ENCODE measurements at places on chromosomes 13 and 19.

DNA sequence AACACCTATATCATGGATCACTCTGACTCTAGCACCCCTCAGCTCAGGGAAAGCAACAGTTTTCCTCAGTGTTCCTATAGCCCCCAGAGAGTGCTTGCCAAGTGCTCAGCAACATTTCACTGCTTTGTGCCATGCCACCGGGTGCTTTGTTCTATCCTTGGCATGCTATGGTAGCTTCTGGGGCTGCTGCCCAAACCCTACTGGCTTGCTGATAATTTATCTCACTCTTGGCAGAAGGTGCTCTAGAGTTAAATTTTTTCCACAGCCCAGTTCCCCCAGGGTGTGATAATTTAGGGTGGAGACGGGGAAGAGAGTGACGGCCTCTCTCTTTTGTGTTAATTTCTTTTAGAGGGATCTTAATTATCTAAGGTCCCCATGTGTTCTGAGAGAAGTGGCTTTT is 12.6 kb upstream of the CSNK1A1L start:
- DNase-seq: no peak

- DNase-seq: no peak
These were observed 378.9 kb downstream of the DLEU7 start for GRCh38 chr13:50464349-50465251.

- no peak for DNase-seq
These were observed 78.9 kb upstream of the OLFM4 start for GRCh38 chr13:52949742-52950141.

DNA sequence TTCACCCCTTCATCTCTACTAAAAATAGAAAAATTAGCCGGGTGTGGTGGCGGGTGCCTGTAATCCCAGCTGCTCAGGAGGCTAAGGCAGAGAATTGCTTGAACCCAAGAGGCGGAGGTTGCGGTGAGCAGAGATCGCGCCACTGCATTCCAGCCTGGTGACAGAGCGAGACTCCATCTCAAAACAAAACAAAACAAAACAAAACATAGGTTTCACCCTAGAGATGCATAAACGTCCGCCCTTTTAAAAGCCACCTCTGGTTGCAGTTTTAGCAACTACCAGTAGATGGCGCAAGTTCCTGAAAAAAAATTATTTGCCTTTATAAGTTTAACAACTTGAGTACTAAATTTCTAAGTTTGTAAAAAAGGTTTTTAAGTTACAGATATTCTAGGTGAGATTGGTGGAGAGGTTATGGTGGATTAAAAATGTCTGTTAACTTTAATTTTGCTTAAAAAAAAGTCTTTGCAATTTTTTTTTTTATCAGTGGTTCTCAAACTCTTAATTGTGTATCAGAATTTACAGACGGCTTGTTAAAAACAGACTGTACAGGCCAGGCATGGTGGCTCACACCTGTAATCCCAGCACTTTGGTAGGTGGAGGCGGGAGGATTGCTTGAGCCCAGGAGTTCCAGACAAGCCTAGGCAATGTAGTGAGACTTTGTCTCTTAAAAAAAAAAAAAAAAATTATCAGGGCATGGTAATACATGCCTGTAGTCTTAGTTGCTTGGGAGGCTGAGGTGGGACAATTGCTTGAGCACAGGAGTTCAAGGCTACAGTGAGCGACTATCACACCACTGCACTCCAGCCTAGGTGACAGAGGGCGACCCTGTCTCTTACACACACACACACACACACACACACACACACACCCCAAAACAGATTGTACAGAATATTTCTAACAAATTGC is 42.1 kb downstream of the NAA16 start:
- DNase-seq: no peak

- DNase-seq: no peak
These were observed 50.3 kb downstream of the ABCC4 start for GRCh38 chr13:95250961-95251360.

DNA sequence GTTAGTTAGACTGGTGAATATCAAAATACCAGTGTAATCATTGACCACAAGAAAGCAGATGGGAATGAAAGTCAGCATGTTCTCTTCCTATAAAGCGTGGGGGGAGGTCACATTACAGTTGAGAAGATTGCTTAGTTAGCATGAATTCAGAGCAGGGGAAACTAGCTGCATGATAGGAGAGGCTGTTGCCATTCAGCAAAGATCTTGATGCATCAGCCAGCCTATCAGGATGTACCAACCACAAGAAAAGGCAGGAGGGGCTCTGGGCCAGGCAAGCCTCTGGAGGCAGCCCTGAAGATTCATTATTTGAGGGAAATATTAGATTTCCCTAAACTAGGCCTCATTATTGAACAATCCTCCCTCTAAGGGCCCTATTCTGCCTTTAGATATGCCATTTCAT is 5.0 kb upstream of the MTMR6 start:
- no peak for DNase-seq

DNA sequence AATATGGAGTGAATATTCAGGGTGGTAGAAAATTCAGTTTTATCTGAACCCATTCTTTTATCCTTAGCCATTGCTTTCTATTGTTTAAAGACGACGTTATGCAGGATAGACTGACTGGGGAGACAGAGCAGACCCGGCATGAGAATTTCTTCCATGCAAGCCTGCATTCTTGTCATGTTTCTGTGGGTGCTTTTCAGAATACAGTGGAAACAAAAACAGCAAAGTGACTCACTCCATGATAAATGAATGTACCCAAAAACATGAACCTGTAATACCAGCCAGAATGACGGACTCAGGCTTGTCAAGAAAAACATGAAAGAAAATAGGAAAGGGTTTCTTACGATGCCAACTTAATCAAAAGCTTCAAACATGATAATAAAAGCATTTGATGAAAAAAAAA is 924.0 kb downstream of the EFNB2 start:
- no peak for DNase-seq

- DNase-seq: no peak
These were observed 136.3 kb upstream of the VSTM2B start for GRCh38 chr19:29389495-29389894.

DNA sequence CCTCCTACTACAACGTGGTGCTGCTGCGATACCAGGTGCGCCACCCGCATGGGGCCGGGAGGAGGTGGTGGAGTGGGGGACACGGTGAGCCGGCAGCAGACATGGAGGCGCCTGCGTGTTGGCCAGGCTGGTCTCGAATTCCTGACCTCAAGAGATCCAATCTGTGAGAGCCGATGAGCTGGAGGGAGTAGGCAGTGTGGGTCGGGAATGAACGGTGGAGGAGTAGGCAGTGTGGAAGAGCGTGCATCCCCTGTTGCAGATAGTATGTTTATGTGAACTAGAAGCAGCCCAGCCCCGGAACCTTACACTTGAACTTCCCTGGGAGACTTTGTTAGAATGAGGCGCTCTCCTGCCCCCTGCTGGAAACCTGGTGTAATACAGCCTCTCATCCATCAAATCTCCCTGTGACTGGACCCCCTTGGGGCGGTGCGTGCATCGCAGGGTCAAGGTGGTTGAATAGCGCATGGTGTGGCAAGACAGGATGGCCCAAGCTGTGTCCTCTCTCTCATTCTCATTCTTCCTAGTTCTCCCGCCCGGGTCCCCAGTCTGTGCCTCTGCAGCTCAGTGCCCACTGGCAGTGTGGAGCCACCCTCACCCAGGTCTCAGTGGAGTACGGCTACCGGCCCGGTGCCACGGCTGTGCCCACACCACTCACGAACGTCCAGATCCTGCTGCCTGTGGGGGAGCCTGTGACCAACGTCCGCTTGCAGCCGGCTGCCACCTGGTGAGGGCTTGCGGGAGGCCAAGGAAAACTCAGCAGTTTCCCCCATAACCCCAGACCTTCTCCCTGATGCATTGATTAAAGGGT is 10.5 kb upstream of the B3GNT3 start:
- DNase-seq: peak; percentile 20

GRCh38 chr13:33624740-33625139 is 193.2 kb upstream of the RFC3 start:
- no peak for DNase-seq

DNA sequence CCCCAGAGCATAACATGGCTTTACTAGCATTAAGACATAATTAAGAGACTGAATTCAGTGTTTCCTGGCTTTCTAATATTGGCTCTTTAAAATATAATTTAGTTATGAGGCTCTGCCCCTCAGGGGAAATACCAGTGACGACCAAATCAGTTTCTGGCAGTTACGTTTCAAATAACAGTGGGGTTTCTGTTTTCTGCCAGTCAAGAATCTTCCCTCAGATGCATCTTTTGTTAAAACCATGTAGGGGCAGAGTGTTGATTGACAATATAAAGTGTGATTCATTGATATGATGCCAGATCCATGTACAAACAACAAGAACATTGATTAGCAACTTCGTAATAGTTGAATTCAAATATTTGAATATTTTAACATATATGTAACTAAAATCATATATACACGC is 1169.7 kb downstream of the DIAPH3 start:
- DNase-seq: no peak

GRCh38 chr13:48476215-48476614 is 56.7 kb downstream of the RCBTB2 start:
- no peak for DNase-seq

GRCh38 chr19:40321566-40322270 is 26.5 kb downstream of the C19orf47 start:
- DNase-seq: no peak
